ENCODE measurements at places on chromosomes 2 and 18. TPM values are rescaled to one million over a fixed set of nuclear protein-coding genes. Genes with fewer than 3 reads are reported as not detected.

DNA sequence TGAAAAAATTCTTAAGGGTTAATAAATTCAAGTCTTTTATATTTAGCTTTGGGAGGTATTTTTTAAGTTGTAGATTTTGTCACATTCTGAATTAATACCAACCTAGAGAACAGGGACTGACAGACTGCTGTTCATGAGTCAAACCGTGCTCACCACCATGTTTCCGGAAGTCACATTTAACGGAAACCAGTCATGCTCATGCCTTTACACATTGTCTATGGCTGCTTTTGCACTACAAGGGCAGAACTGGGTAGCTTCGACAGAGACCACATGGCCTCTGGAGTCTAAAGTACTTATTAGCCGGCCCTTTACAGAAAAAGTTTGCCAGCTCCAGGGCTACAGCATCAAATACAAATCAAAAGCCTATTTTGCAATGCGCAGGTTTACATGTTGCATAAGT is 33.3 kb downstream of the LONRF2 start:
- H3K4me1 ChIP-seq, result peaks cover 23% of the 10 kb centered on the region
- no peak for DNase-seq
- H3K36me3 ChIP-seq, result no peaks in the 10 kb centered on the region

GRCh38 chr2:26326514-26326913 is 19.4 kb upstream of the SELENOI start:
- H3K27me3 ChIP-seq, result peaks cover under 1% of the 10 kb centered on the region
- H3K36me3 ChIP-seq, result no peaks in the 10 kb centered on the region
- peaks cover 15% of the 10 kb centered on the region for H3K4me1 ChIP-seq
- no peak overlapping the region for H3K4me3 ChIP-seq
- H3K27ac ChIP-seq, result no peak overlapping the region

GRCh38 chr18:37392648-37393047 is 172.9 kb downstream of the CELF4 start:
- peak; percentile 62 for DNase-seq
- no peak overlapping the region for H3K4me3 ChIP-seq
- H3K27ac ChIP-seq, result no peak overlapping the region
- H3K4me1 ChIP-seq, result peaks cover 5% of the 10 kb centered on the region
- no peaks in the 10 kb centered on the region for H3K27me3 ChIP-seq
- no peaks in the 10 kb centered on the region for H3K36me3 ChIP-seq

DNA sequence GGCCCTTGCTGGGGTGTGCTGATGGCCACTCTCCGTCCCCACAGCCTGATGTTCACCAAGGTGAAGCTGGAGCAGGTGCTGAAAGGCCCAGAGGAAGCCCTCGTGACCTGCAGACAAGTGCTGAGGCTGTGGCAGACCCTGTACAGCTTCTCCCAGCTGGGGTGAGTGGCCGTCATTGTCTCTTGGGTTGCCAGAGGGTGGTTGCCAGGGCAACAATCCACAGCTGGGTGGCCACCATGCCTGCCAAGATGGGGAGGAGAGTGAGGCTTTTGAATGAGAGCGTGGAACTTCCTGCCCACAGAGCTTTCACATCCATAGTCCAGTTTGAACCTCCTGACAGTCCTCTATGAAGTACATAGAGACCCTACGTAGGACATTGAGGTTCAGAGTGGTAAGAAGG is 108.8 kb downstream of the STPG4 start:
- DNase-seq, result no peak
- peaks cover 57% of the 10 kb centered on the region for H3K36me3 ChIP-seq
- H3K27ac ChIP-seq, result no peak overlapping the region
- peaks cover 27% of the 10 kb centered on the region for H3K4me1 ChIP-seq
- no peak overlapping the region for H3K4me3 ChIP-seq

GRCh38 chr2:71989671-71990070 is 158.0 kb downstream of the CYP26B1 start:
- no peak for DNase-seq
- peaks cover 24% of the 10 kb centered on the region for H3K27me3 ChIP-seq
- H3K36me3 ChIP-seq, result no peaks in the 10 kb centered on the region
- H3K4me1 ChIP-seq, result no peaks in the 10 kb centered on the region
- no peak overlapping the region for H3K4me3 ChIP-seq
- H3K27ac ChIP-seq, result no peak overlapping the region

DNA sequence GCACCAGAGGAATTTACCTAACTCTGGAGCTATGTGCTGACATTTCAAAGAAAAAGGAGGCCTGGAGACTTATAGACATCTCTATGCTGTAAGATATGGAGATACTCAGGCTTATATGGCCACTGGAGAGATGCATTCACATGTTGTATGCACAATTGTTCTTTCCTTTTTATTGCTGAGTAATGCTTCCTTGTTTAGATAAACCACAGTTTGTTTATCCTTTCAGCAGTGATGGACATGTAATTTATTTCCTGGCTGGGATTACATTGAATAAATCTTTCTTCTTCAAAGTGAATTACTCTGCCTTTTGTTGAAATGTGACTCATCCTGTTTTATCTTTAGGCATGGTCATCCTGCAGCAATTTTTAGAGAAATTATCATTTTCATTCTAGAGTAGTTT is 716.7 kb upstream of the GCFC2 start:
- H3K4me3 ChIP-seq, result no peak overlapping the region
- H3K27ac ChIP-seq, result no peak overlapping the region
- H3K27me3 ChIP-seq, result no peaks in the 10 kb centered on the region
- H3K4me1 ChIP-seq, result no peaks in the 10 kb centered on the region

- H3K36me3 ChIP-seq, result no peaks in the 10 kb centered on the region
- no peak overlapping the region for H3K27ac ChIP-seq
- no peaks in the 10 kb centered on the region for H3K27me3 ChIP-seq
Measured at GRCh38 chr2:59604123-59604522, 949.3 kb downstream of the BCL11A start.

- H3K4me3 ChIP-seq, result no peak overlapping the region
- no peaks in the 10 kb centered on the region for H3K27me3 ChIP-seq
- H3K27ac ChIP-seq, result peak overlapping the region; percentile 93
- no peaks in the 10 kb centered on the region for H3K36me3 ChIP-seq
Measured at GRCh38 chr18:22709288-22710060, 223.7 kb upstream of the RBBP8 start.

The GPR39 gene
- 3.6 TPM for total RNA-seq

The TGFBRAP1 gene
- total RNA-seq, result 32.6 TPM

The SP5 gene
- not detected for total RNA-seq
